GOT3 (cell line): ENCODE measurements at places on chromosomes 2 and 18.

DNA sequence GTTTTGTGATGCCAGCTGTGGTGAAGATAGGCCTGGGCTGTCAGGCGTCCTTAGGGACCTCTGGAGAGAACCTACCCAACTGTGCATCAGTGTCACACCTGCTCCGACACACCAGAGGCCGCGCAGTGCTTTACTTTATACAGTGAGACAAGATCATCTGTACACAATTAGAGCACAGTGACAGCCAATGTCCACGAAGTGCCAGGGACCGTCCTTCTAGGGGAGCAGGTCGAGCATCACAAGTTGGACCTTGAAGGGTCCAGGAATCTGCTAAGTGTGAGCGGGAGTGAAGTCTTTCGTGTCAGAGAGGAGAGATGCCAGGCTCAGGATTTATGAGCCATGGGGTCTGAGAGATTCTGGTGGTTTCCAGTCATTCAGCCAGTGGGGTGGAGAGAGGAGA, 104.2 kb downstream of the TMEM18 start:
- DNase-seq = no peak

DNA sequence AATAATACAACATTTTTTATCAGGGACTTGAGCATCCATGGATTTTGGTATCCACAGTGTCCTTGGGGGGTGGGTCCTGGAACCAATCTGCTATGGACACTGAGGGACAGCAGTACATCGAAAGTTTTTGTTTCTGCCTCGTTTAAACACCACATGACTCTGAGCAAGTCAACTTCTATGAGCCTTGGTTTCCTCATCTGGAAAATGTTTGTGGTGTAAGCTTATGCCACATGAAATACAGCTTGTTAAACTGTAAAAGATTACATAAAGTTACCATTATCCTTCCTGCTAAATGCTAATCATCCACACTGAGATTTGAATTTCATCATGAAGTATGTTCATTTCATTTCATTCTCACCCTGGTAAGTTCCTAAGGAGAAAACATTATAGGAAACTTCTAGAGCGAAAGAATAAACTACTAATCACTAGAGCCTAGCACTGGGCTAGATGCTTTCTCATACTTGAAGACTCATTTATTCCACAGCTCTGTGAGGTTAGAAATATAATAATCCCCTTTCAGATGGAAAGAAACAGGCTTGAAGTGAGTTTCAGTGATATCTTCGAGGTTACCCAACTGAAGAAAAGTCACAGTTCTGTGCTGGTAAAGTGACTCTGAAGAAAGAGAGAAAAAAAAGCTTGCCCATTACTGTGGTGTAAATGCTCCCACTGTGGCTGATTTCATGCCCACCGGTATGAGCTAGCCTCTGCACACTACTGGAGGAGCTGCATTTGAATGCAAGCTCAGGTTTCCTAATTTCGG, 29.2 kb downstream of the MCFD2 start:
- no peak for DNase-seq

- DNase-seq = no peak
Measured at GRCh38 chr18:9737472-9738121, 29.5 kb downstream of the RAB31 start.

- DNase-seq = no peak
Measured at GRCh38 chr18:10376731-10377130, 77.7 kb upstream of the APCDD1 start.

- DNase-seq = no peak
Measured at GRCh38 chr2:146412625-146413024, 1432.2 kb upstream of the ACVR2A start.
